ENCODE measurements at places on chromosomes 2 and 18. TPM values are rescaled to one million over a fixed set of nuclear protein-coding genes. Genes with fewer than 3 reads are reported as not detected.

DNA sequence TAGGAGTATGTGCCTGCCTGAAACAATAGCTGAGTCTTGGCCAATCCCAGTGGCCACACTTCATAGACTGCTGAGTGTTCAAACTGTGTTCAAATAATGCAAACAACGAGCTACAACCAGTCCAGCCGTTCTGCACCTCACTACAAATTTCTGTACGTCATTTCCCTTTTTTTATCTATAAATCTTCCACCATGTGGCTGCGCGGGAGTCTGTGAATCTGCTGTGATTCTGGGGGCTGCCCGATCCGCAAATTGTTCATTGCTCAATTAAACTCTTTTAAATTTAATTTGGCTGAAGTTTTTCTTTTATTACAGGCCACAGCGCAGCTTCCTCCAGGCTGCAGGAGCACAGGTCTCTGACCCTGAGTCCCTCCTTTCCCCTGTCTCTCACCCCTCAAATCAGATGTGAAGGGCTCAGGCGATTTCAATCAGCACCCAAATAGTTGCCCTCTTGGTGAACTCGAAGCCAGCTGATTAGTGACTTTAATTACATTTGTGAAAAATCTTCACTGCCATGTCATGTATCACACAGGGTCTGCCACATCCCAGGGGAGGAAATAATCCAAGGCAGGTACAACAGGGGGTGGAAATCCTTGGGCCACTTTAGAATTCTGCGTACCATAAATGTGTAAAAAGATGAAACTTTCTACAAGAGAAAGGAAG lies 145.6 kb downstream of the NDUFA10 start:
- H3K27me3 ChIP-seq: no peaks in the 10 kb centered on the region
- H3K36me3 ChIP-seq: no peaks in the 10 kb centered on the region

DNA sequence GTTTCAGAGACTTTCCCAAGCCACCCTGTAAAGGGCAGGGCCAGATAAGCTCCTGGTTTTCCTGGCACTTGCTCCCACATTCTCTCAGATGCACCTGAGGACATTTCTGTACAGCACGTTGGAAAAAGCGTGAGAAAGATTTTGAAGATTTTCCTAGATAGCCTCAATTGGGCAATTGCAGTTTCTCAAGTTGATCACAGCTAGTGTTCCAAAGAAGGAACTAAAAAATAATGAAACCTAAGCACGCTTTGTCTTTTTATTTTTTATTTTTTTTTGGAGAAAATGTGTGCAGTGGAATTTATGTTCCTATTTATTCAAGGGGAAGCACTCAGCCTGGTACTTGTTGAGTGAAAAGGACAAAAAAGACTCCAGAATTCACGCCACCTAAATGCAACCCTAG lies 429.1 kb downstream of the RNF144A start:
- H3K36me3 ChIP-seq: no peaks in the 10 kb centered on the region
- H3K4me3 ChIP-seq: no peak overlapping the region
- H3K4me1 ChIP-seq: no peaks in the 10 kb centered on the region
- H3K27me3 ChIP-seq: no peaks in the 10 kb centered on the region

- H3K4me1 ChIP-seq: no peaks in the 10 kb centered on the region
- DNase-seq: no peak
- H3K27me3 ChIP-seq: no peaks in the 10 kb centered on the region
- no peaks in the 10 kb centered on the region for H3K36me3 ChIP-seq
- H3K27ac ChIP-seq: no peak overlapping the region
Observed at GRCh38 chr2:186984481-186984880, 135.5 kb upstream of the ZSWIM2 start.

- H3K4me1 ChIP-seq: no peaks in the 10 kb centered on the region
- DNase-seq: no peak
- H3K27ac ChIP-seq: no peak overlapping the region
- no peaks in the 10 kb centered on the region for H3K36me3 ChIP-seq
- H3K27me3 ChIP-seq: no peaks in the 10 kb centered on the region
- no peak overlapping the region for H3K4me3 ChIP-seq
Observed at GRCh38 chr2:215487002-215487372, 51.1 kb upstream of the FN1 start.

DNA sequence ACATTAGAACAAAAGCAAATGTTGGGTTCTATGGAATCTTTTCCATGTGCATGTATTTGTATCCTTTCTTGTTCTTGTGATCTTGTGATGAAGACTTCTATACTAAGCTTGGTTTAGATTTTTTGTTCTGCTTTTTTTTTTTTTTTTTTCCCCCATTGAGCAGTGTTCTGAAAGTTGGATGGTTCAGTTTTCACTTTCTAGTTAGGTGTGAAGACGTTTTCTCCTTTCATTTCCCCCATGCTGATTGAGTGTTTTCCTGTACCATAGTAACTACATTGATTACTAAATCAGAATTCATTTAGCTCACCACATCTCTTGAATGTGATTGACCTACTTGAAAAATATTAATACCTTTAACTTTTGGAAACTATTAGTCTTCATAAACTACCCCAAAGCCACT lies 34.1 kb downstream of the NOP58 start:
- DNase-seq: no peak
- no peak overlapping the region for H3K4me3 ChIP-seq
- H3K27ac ChIP-seq: no peak overlapping the region
- H3K27me3 ChIP-seq: no peaks in the 10 kb centered on the region
- H3K36me3 ChIP-seq: peaks cover 88% of the 10 kb centered on the region
- H3K4me1 ChIP-seq: no peaks in the 10 kb centered on the region

- no peak overlapping the region for H3K4me3 ChIP-seq
- no peaks in the 10 kb centered on the region for H3K27me3 ChIP-seq
- DNase-seq: no peak
- no peak overlapping the region for H3K27ac ChIP-seq
- H3K4me1 ChIP-seq: no peaks in the 10 kb centered on the region
Observed at GRCh38 chr2:46923041-46923528, 7.5 kb upstream of the MCFD2 start.

The ALKAL2 gene
- not detected for polyA plus RNA-seq

The CNTNAP5 gene
- 0.02 TPM for polyA plus RNA-seq

The VWC2L gene
- not detected for polyA plus RNA-seq

The MARCO gene
- polyA plus RNA-seq: not detected

Data from SK-N-SH (cell line).